Effector memory CD4-positive, alpha-beta T cell (primary cell): ENCODE measurements at places on chromosomes 6 and 20.

- DNase-seq, result no peak
Observed at GRCh38 chr20:35039846-35040489, 52.6 kb downstream of the TRPC4AP start.

GRCh38 chr6:41294214-41294872 lies 7.9 kb upstream of the TREM1 start:
- no peak for DNase-seq

- no peak for DNase-seq
Observed at GRCh38 chr6:134806180-134806798, 143.6 kb downstream of the ALDH8A1 start.

- no peak for DNase-seq
Observed at GRCh38 chr6:163420289-163420614, 5.7 kb downstream of the QKI start.

GRCh38 chr6:39508515-39508914 lies 186.0 kb upstream of the KCNK16 start:
- DNase-seq, result no peak
